ENCODE measurements at places on chromosomes 6 and 20.

DNA sequence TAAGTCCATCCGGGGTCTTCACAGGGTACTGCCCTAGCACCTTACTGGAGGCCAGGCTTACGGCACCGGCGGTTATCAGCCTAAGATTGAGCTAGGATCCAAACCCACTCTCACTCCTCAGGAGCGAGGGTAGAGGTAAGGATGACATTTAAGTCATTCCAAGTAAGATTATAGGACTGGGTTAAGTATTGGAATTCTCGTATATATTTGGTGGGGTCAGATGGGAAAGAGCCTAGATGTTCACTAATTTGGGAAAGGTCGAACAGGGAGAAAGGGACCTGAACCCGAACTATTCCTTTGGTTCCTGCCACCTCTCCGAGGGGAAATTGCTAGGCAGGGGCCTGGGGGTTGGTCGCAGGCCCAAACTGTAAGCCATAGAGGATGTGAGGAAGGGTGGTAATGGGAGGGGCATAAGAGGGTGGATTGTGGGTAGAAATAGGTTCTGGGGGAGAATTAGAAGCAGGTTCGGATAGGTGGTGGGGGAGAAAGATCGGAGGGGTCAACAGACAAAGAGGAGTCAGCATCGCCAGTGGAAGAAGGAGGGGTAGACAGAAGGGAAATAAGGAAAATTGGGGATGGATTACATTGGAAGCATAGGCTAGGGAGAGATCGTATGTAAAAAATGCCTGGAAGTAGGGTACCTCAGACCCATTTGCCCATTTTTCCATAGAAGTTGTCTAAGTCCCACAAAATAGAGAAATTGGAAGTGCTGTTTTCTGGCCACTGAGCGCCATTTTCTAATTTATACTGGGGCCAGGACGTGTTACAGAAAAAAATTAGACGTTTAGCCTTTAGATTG is 747.1 kb upstream of the ADGRB3 start:
- no peak for DNase-seq

- DNase-seq, result no peak
Observed at GRCh38 chr6:14254505-14254904, 136.9 kb downstream of the CD83 start.

GRCh38 chr6:56555438-56555872 is 87.2 kb downstream of the DST start:
- no peak for DNase-seq

DNA sequence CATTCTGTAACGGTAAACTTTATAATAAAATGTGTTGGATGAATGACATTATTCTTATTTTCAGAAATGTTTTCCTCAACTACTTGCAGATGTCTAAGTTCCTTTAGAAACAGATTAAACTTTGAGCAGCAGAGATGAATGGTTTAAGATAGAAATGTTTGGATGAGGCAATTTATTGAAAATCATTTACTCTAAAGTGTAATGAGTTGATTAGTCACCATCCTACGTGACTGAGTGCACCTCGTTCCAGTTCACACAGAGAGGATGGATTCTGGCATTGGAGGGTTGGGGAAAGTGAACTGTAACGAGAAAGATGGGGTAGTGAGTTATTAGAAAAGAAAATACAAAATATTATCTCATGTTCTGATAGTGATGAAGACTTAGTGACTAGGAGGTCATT is 28.7 kb downstream of the SMPDL3A start:
- DNase-seq, result no peak

GRCh38 chr6:137676888-137677287 is 182.7 kb upstream of the OLIG3 start:
- DNase-seq, result no peak

GRCh38 chr20:33526769-33527168 is 36.9 kb downstream of the CBFA2T2 start:
- DNase-seq, result no peak

DNA sequence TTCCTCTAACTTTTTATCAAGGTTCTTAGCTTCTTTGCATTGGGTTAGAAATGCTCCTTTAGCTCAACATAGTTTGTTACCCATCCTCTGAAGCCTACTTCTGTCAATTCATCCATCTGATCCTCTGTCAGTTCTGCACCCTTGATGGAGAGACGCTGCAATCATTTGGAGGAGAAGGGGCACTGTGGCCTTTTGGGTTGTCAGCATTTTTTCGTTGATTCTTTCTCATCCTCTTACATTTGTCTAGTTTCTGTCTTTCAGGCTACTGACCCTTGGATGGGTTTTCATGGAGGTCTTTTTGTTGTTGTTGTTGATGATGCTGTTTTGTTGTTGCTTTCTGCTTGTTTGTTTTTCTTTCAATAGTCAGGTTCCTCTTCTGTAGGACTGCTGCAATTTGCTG is 26.3 kb upstream of the HMGN3 start:
- no peak for DNase-seq

DNA sequence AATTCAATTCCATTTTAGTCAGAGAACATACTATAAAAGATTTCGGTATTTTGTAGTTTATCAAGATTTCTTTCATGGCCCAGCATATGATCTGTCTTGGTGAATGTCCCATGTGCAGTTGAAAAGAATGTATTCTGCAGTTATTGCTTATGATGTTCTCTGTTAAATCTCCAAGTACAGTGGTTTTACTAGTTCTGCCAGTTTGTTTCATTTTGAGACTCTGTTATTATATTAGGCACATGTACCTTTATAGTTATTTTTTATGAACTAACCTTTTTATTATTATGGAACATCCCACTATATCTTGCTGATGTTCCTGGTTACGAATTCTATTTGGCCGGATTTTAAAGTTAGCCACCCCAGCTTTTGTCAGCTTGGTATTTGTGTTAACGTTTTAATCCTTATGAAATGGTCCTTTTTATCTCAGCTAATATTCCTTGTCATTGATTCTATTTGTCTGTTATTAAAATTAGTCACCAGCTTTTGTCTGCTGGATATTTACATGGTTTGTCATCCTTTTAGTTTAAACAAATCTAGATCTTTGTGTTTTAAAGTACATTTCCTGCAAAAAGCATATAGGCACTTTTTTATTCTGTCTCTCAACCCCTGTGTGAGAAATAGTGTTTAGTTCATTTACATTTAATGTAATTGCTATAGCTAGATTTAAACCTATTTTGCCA is 48.9 kb downstream of the VTA1 start:
- no peak for DNase-seq

Data from stimulated activated CD4-positive, alpha-beta T cell treated with anti-CD3 and anti-CD28 coated beads, Interleukin-15, amount 100 ng/mL, for 1 hour (primary cell).